ELR (cell line): ENCODE measurements at places on chromosomes 5 and 9.

DNA sequence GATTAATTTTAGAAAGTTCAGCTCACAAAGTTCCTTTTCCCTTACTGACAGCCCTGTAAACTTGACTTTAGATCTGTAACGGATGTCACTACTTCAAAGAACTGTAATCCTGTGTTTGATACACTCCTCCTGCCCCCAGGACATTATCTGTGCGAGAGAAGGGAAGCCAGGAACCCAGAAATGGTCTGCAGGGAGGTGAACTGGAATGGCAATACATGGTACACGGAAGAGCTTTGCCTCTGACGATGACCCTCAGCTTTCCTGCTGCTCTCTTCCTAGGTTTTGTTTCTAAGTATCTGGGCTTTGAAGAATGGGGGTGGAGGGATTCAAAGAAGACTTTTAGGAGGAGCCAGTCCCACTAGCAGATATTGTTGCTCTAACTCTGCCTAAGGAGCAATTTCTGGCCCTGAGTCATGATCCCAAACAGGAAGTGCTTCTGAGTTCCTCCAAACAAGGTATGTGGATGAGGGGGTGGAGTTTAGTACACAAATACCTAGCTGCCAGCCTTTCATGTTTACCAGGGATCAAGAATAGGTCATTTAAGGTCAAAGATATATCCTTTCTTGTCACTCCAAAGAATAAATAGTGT, 43.4 kb upstream of the TMC1 start:
- peak; percentile 91 for DNase-seq

DNA sequence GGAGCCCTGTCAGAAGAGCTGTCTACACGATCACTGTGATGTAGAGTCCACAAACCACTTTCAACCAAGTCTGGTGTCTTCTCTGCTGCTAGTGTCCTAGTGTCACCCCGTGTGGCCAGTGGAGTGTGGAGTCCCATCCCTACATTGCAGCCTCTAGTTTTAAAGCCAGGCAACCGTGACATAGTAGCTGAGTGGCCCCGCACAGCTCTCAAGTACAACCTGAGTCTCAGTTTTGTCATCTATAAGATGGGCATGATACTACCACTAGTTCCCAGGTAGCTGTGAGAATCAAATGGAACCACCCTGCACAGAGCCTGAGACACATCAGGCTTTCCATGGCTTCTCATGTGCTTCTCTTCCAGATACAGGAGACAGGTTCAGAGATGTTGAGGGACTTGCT, 43.2 kb upstream of the AKNA start:
- no peak for DNase-seq

GRCh38 chr5:149827546-149827945, 97.4 kb downstream of the PPARGC1B start:
- DNase-seq = no peak

GRCh38 chr5:75993183-75993582, 90.0 kb upstream of the SV2C start:
- DNase-seq = no peak

DNA sequence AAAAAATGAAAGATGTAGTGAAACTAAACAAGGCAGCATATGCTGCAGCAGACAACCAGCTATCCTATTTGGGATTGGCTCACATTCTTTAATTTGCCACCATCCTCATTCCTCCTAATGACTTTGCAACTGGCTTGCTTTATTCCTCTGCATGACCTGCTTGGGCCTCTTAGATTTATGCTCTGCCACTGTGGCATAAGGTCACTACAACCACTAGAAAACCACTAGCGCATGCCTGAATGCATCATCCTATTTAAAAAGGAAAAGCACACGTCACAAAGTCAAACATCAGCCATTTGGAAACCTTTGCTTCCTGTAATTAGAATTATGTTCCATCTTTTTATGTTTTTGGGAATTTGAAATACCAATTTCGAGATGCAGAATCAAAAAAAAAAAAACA, 40.8 kb upstream of the CCDC152 start:
- DNase-seq = peak; percentile 41

GRCh38 chr9:106675780-106676179, 187.2 kb upstream of the ZNF462 start:
- DNase-seq = no peak
